ENCODE measurements at places on chromosomes 2 and 18.

- DNase-seq, result no peak
Observed at GRCh38 chr2:206935991-206936842, 3.1 kb upstream of the CPO start.

GRCh38 chr18:44777457-44778192, 96.9 kb downstream of the SETBP1 start:
- DNase-seq, result no peak

DNA sequence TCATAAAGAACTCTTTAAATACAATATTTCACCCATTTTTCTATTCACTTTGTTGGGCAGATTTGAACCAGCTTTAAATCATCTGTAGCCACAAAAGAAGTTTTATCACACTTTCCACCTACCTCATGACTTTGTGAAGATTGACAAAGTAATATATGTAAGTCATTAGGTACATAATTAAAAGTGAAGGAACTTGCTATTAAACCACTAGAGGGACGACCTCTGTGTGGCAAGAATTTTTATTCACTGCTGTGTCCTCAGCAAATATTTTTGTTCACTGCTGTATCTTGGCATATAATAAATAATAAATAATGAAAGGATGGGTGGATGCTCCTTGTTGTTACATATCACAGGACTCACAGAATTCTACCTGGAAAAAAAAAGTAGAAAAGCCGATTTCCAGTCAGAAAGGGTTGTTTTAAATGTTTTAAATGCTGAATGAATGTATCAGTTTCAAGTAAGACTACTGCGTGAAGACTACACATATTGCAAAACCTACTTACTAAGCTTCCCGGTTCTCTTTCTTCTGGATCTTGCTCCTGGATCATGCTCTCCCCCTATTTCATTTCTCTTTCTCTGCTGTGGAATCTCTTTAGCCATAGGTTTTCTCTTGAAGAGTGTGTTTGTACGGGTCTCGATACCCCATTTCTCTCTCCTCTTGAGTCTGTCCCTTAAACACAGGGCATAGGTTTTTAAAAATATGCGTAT, 44.8 kb downstream of the KCMF1 start:
- DNase-seq, result no peak

GRCh38 chr2:84879584-84880394, 1.1 kb downstream of the TRABD2A start:
- peak; percentile 57 for DNase-seq

- DNase-seq, result no peak
Observed at GRCh38 chr2:235577404-235578330, 83.8 kb downstream of the AGAP1 start.

- DNase-seq, result peak; percentile 20
Observed at GRCh38 chr2:8550481-8550880, 131.4 kb upstream of the ID2 start.

DNA sequence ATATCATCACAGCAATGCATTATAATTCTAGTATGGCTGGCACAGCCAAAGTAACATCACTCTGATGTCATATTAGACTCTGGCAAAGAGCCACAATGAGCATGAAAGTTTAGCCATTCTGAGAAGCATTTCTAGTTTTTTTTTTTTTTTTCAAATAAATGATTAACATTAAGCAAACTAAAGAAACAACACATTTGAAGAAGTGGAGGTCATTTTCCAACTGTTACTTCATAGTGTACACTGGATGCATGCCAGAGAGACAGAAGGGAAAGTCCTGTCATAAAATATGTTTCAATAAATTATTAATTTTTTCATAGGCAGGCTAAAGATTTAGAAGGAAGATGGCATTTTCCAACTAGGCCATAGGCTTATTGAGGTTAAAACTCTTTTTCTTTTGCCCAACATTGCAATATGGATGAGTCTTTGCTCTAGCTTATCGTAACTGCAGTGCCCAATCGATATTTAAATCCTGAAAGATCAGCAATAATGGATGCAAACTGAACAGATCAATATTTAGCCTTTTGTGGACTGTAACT, 1630.4 kb upstream of the ACVR2A start:
- DNase-seq, result no peak

DNA sequence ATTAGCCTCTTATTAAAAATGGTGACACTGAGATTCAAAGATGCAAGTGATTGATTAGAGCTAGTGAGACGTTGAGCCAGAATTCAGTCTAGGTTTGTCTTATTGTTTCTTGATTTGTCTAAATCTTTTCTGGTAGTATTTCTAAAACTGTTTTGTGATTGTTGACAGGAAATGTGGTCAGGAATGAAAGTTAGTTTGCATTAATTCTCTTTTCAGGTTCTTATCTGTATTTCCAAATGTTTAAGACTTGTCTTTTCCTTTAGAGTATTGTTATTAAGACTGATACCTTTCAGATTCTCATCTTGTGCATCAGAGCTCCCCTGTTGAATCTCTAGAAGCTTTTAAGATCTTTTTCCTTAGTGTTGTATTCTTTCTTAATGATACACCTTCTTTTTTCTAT, 89.3 kb downstream of the MBD5 start:
- no peak for DNase-seq

DNA sequence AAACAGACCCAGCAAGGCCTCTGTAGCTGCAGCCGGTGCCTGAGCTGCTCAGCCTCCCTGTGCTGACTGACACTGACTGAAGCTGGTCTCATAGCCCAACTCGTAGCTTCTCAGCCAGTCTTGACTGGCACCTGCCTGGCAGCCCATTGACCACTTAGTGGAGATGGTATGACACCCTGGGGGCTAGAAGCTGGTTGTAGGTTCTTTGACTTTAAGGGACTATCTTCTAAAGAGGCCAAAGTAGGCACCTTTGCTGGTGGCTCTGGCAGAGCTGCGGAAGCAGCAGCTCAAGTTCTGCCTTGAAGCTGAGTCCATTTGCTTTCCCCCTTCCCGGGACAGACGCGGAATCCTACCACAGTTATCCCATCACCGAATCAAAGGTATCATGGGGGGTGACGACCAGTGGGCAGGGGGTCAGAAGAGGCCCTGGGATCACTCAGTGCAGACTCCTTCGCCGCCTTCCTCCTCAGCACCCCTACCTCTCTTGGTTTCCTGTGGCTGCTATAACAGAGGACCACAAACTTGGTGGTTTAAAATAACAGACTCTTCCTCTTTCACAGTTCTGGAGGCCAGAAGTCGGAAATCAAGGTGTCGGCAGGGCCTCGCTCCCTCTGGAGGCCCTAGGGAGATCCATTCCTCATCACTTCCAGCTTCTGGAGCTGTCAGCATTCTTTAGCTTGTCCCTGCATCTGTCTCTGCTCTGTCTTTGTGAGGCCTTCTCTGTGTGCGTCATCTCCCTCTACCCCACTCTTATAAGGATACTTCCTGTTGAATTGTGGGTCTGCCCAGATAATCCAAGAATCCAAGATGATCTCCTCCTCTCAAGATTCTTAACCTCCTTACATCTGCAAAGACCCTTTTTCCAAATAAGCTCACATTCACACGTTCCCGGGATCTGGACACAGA, 13.7 kb upstream of the FOSL2 start:
- DNase-seq, result no peak

DNA sequence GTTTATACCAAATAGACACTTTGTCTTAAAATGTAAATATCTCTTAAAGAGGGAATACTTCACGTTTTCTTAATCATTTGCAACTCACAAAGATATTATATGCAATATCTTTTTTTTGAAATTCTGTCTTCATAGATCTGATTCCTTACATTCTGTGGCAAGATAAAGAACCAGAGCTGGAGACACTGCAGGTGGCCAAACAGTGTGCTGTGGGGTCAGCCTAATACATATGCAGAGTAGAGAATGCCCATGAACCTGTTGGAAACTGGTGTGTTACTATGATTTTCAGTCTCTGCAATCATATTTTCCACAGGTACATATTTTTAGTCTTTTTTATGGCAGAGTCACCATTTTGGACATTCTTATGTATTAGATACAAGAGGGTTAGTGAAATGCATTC, 229.6 kb upstream of the CHST9 start:
- no peak for DNase-seq

- DNase-seq, result no peak
Observed at GRCh38 chr18:12621742-12622306, 36.1 kb downstream of the SPIRE1 start.

- DNase-seq, result no peak
Observed at GRCh38 chr2:102337012-102337411, 18.6 kb upstream of the IL18R1 start.

DNA sequence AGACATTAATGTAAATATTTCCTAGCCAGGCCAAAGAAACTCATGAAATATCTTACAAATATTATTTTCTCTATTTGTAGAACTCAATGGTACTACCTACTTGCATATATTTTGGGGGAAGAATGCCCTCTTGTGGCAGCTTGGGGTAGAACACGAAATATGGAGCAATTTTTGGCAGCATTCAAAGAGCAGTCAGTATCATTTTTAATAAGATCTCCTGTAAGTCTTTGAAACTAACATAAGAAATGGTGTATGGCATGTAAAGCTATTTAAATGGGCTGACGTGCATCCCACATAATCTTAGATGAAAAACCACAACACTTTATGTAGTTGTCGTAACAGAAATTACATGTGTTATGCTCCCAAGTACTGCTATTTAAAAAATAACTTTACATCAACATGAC, 62.3 kb upstream of the CCDC195 start:
- DNase-seq, result peak; percentile 78

GRCh38 chr2:158598862-158599517, 142.2 kb downstream of the PKP4 start:
- DNase-seq, result no peak

- no peak for DNase-seq
Observed at GRCh38 chr18:58339890-58340289, 289.0 kb downstream of the ALPK2 start.

DNA sequence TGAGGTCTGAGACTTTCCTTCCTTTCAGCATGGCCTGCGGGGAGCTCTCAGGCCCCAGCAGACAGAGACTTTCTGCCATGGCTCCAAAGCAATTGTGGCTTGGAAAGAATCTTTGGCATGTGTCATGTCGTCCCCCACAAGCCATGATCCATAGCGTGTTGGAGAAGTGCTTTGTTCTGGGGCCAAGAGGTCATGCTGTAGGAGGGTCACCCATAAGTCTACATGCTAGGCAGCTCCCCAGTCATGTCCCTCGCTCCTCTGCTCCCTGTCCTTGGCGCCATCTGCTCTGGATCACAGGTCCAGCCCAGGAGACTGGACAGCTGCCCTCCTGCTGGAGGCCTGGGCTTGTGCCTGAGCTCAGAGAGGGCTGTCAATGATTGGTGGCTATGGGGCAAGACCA, 78.8 kb upstream of the LCLAT1 start:
- no peak for DNase-seq

DNA sequence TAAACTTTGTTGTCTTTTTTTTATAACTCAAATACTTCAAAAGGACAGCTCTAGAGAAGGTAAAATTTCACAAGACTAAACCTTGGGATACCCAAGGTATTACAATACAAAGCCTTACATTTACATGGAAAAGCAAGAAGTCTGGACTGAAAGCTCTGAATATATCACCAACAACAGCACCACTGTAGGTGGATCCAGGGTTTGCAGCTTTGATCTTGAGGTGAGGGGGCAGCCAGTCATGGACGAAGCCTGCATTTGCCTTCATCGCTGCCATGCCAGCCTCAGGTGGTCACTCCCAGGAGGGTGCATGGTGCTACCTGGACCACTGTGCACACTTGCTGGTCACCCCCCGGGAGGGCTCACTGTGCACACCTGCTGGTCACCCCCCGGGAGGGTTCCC, 36.6 kb downstream of the RBFA start:
- no peak for DNase-seq

DNA sequence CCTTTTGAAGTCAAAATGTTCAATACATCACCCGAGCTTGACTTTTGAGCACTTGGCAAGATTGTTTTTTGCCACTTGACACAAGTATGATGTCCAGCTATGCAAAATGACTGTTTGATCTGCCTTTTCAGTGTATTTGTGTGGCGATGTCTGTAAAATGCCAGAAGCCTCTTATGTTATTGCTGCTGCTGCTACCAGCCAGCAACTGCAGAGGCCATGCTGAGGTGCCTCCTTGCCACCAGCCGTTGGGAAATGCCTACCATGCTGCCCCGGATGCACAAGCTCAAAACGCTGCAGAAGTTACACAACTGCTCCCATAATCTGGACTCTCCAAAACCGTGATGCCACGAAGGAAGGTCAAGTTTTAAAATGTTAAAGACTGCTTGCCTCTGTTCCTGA, 80.3 kb downstream of the RTN4 start:
- DNase-seq, result no peak

DNA sequence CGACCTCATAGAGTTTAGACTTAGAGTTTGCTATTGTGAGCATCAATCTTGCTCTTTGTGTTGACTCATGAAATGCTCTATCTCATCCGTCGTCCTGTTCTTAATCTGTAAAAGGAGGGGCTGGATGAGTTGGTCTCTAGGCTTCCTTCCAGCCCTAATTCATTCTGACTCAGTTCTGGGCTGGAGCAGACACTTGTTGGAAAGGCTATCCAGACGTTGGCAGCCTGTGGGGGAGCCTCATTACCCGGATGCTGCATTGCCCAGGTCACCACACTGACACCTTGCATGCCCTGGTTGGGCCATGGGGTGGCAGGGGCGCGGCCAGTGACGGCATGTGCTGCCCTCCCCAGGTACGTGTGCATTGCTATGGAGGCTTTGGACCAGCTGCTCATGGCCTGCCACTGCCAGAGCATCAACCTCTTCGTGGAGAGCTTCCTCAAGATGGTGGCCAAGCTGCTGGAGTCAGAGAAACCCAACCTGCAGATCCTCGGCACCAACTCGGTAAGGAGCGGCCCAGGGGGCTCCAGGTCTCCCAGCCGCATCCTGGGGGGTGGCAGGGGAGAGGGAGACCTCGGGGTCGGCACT, 61.5 kb downstream of the EFR3B start:
- DNase-seq, result no peak

DNA sequence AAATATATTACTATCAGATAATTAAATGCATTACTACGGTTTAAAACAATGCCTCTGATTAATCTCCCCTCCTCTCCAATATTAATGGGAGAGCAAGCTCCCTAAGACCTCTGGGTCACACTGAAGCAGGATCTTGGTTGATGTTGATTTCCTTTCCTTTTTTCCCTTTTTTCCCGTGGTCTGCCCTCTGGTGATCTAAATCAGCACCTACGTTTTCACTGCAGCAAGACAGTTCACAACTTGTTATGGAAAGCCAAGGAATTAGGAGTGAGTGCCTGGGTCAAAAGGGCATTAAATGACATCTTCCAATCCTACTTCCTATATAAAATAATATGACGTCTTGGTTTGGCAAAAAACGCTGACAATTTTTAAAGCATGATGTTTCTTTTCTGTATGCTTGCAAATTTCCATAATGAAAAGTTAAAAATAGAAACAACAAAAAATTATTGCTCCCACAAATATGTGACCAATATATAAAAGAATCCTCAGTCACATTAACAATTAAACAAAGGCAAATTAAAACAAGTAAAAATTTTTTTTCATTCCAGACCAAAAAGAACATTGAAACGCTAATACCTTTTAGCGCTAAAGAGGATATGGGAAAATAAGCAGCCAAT, 7.9 kb upstream of the CFAP36 start:
- DNase-seq, result no peak

GRCh38 chr2:51597086-51597485, 565.2 kb upstream of the NRXN1 start:
- DNase-seq, result no peak

Measured in activated T-cell treated with anti-CD3 and anti-CD28 coated beads, Interleukin-2, amount 50 U/mL, for 48 hours (primary cell).